T-helper 17 cell (primary cell): ENCODE measurements at places on chromosomes 7 and 10.
A peak's percentile ranks its signal among the peaks of the same experiment; 100 is the strongest.

DNA sequence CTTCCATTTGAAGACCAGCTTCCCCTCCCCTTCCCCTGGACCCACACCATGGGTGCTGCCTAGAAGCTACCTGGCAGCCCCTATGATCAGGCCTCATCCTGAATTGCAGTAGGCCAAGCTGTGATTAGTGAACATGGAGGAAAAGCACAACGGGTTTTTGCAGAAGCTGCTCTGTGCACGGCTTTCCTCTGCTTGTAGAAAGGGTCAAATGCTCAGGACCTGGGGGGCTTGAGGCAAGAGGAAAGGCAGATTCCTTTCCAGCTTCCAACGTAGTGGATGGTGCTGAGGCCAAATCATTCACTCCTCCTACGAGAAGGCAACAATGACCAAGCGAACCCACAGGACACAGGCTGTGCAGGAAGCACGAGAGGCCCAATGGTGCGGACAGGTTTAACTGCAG lies 410.3 kb upstream of the SHH start:
- no peak for DNase-seq

GRCh38 chr7:68504716-68505115 lies 1093.6 kb upstream of the AUTS2 start:
- no peak for DNase-seq

DNA sequence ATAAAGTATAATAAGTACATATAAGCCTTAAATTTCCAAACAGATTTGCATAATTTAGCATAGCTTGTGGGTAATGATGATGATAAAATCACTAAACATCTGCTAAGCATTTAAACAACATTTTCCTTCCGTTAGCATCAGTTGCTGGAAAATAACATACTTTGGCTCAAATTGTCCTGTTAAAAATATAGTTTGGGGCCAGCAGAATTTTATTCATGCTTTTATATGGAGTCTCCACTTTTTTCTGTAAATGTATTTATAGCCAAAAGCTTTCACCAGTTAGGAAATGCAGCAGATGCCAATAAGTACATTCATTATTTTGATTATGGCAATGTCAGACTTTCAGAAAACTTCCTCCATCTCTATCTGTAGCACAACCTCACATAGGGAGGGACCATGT lies 107.2 kb downstream of the CNTNAP2 start:
- no peak for DNase-seq

DNA sequence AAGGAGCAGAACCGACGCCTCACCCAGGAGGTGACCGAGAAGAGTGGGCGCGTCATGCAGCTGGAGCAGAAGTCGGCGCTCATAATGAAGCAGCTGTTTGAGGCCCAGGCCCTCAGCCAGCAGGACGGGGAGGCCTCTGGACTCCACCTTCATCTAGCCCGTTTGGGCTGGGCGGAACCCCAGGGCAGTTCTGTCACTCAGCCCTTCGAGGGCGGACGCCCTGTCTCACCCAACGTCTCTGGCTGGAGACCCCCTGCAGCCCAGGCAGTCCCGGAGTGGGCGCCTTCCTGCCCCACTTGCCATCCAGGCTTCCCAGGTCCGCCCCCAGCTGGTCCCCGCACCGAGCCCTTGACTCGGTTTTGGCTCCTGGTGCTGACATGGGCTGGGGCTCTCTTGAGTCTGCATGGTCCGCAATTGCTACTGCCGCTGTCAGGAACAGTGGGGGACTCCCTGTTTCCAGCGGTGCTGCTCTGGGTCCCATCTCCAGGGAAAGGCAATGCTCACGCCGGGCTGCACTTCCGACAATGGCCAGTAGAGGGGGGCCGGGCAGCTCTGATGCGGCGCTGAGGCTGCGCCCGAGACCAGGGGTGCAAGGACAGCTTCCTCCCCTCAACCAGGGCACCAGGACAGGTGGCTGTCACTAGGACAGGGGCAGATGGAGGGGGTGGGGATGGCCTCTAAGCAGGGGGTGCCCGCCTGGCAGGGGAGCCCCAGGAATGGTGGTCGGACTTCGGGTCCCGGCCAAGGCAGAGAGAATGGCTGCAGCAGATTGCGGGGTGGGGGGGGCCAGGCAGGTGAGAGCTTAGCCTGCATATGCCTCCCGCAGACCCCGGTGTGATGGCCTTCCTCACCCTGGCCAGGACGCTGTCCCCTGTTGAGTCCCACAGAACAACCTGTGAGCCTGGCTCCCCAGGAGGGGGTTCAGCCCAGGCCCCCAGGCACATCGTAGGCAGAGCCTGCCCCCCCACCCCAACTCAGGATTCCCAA lies 71.2 kb upstream of the KCTD7 start:
- peak; percentile 56 for DNase-seq

GRCh38 chr7:99219185-99219767 lies 11.4 kb upstream of the KPNA7 start:
- DNase-seq: no peak

DNA sequence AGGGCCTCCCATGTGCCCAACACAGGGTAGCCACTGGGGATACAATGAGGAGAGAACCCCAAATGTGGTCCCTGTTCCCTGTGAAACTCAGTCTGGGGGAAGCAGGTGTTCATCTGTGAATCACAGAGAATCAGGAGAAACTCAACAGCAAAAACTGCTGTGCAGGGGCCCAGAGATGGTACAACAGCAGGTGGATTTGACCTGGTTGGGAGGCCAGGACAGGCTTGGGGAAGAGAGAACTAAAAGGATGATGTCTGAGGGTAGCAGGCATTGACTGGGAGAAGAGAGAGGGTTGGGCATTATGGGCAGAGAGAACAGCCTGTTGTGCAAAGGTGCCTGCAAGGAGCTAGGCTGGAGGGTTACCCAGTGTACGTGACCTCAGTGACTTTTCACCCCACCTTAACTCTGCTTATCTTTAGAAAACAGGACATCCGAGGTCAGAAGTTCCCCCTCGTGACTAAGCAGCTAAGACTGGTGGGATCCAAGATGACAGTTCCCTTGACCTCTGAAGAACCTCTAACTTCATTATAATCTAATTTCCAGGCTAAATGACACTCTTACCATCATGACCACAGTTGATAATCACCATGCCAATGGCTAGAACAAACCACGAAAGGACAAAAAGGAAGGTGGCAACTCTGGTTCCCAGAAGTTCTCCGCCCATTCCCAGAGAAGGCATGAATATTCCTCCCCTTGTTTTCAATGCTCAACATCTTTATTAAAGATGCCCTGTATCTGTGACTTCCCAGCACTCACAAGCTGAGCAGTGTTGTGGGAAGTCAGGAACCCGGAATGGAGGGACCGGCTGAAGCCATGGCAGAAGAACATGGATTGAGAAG lies 5.1 kb upstream of the ADAMTS14 start:
- DNase-seq: no peak

DNA sequence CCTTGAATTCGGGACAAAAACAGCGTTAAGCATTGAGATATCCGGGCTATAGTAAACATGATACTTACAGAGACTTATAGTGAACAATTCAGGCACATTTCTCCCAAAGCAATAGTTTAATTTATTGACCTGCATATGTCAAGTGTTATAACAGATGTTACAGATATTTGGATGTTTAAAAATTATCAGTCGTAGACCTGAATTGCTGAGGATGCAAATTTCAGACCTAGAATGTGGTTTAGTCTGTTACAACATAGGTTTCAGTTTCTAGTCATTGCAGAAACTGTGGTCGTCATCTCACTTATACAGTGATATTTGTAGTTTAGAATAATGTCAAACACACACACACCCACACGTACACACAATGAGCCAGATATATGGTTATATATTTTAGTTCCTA lies 85.2 kb downstream of the VTI1A start:
- DNase-seq: no peak

DNA sequence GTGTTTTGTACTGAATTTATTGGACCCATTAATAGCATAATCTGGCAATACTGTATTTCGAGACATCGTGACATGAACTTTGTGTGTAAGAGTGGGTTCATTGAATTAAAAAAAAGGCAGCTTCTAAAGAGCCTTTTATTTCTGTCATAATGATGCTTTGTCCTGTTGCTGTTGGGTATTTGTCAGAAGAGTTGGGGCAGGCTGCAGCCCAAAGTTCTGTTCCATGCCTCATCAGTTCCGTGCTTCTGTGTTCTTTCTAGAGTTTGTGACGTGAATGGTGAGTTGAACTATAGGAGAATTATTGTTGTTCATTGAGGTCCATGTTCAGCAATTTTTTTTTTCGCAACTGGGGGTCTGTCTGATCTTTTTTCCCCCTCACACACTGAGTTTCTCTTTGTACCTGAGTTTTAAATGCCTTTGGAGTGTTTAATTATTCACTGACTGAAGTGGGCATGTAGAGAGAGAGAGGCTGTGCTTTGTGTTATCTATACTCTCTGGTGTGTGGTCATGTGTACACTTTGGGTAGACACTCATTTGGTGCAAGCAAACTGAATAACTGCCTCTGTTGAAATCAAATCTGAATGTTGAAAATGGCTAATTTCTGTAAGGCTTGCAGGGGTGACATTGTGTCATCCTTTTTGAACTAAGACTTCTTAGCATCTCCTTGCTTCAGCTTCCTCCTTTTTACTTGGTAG lies 69.8 kb downstream of the ADD3 start:
- DNase-seq: no peak

- DNase-seq: no peak
These were observed 118.9 kb downstream of the APBB1IP start for GRCh38 chr10:26556748-26557640.

GRCh38 chr10:67779465-67780203 lies 58.4 kb downstream of the DNAJC12 start:
- DNase-seq: peak; percentile 35

- DNase-seq: no peak
These were observed 3.7 kb downstream of the COL17A1 start for GRCh38 chr10:104081998-104082397.

GRCh38 chr10:102635377-102635776 lies 8.9 kb upstream of the TRIM8 start:
- DNase-seq: no peak

DNA sequence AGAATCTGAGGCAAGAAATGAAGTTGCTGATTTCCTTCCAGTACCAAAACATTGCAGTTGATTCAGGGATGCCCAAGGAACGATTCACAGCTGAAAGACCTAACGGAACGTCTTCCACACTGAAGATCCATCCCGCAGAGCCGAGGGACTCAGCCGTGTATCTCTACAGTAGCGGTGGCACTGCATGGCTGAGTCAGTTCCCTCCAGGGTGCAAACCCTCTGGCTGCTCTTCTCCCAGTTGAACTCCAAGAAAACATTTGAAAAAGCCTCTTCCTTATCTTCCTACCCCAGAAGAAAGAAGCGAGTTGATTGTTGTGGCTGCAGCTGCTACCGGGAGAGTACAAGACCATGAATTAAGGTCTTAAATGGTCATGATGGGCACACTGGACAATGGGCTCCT lies 147.1 kb upstream of the PRSS1 start:
- no peak for DNase-seq

DNA sequence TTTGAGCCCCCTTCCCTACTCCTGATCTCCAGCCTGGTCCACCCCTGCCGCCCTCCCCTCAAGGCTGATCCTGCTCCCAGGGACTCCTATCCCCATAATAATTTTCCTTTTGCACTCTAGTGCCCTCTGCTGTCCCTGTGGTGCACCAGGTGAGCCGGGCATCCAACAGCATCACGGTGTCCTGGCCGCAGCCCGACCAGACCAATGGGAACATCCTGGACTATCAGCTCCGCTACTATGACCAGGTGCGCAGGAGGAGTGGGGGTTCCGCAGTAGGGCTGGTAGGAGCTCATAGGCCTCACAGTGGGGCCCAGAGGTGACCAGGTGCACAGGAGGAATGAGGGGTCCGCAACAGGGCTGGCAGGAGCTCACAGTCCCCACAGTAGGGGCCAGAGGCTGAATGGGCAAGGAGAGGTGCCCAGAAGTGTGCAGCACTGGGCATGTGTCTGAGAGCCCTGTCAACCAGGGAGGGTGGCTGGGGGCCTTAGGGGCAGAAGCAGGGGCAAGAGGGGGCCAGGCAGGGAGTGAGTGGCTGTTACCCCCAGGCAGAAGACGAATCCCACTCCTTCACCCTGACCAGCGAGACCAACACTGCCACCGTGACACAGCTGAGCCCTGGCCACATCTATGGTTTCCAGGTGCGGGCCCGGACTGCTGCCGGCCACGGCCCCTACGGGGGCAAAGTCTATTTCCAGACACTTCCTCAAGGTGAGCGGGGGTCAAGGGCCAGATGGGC lies 11.7 kb downstream of the EPHB6 start:
- no peak for DNase-seq

DNA sequence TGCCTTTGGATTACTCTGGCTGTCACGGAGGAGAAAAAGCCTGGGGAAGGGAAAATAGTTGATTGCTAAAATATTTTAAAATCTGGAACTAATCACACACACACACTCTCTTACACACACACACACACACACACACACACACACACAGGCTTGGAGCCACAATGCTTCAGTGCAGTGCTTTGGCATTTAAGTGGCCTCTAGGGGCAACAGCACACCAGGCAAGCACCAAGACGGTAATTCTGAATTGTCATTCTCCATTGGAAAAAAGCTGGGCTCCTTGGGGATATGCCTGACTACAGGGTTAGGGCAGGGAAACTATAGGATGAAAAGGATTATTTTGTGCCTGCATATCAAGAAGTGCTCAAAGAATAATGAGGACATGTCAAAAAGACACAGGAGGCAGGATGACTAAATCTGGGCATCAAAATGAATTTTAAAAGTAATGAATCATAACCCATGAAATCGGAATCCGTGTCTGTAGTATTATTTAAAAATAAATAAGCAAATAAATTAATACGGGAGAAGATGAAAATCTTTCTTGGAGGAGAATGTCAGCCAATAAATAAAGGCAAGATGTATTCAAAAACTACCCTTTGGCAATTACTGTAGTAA lies 30.4 kb upstream of the DDC start:
- DNase-seq: no peak

DNA sequence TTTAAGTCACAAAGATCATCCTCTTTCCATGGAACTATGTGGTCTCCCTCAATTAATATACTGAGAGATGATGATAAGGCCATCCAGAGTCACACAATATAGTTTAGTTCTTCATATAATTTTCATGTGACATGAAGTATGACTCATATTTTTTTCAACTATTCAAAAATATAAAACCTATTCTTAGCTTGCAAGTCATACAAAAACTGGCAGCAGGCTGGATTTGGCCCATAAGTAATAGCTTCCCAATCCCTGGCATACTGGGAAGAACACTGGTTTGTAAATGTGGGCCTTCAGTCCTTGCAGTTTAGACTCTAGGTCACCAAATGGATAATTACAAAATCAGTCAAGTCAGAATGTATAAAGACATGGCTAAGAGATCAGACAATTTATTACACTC lies 356.6 kb downstream of the PPP1R3A start:
- no peak for DNase-seq

- DNase-seq: no peak
These were observed 368.9 kb downstream of the SORCS1 start for GRCh38 chr10:106795619-106796018.
